ENCODE measurements at places on chromosomes 1 and 21.

DNA sequence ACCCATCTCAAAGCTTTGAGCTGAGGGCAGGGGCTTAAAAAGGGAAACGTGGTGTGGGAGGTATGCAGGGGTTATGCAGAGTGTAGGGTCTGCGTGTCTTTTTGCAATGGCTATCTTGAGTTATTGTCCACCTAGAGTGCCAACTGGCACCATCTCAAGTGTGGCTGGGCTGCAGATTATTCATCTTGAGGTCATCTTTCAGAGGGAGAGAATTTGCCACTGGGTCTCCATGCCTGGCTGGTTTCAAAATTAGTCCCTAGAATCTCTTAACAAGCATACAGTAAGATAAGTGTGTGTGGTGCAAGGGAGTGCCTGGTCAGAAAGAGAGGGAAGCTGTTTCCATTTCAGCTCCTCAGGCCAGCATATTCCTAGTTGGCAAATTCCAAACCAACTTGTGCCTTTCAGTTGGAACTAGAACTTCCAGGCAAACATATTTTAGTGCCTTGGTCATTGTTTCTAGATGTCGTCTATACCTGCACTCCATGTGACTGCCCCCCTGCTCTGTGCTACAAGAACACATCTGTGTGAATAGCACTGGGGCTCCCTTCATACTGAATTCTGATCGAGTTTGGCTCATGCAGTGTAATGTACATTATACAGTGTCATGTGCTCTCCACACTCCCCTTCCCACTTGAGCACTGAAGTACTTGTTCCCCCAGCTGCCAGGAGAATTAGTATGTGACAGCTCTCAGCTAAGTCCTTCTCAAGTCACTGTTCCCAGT is 5.0 kb upstream of the OR2T8 start:
- no peak for DNase-seq

DNA sequence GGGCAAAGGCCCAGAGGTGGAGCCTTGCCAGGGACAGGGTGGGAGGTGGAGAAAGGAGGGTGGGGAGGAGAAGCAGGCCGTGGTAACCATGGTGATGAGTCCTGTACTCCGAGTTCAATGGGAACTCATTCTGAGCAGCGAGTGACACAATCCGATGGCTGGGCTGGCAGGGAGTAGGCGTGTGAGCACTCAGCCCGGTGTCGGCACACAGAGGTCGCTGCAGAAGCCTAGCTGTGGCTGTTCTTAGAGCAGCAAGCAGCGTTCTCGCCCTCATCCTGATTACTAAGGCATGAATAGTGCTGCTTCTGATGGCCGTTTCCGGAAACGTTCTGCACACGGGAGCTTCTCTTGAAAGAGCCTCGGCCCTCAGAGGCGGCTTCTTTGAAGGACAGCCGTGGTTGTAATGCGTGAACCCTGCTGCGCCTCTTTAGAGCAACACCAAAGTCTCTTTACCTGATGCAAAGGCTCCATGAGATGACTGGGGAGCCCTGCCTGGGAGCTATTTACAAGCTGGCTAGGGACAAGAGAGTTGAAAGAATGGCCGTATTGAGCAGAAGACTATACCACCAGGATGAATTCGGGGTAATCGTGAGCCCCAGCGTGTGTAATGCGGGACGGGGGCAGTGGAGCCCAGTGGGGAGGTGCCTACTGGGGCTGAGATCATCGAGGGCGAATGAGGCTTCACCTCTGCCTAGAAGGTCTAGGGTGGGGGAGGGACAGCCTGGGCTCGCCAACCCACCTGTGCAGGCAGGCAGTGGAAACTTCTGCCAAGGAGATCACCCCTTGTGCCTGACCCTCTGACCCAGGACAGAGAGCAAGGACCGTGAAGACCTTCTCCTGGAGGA is 72.8 kb upstream of the PAX7 start:
- peak; percentile 56 for DNase-seq

DNA sequence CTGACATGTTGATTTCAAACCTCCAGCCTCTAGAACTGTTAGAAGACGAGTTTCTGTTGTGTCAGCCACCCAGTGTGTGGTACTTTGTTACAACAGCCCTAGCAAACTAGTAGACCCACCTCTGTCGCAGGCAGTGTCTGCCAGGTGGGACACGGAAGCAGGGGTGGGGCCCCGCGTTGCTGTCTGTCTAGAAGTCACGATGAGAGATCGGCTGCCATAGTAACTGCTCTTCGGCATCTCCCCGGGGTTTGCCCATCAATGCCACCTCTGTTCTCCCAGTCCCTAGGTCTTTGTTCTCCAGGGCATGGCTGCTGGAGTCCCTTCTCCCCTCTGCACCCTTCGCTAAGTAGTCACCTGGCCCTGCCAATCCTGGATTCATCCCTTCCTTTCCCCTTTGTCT is 15.2 kb upstream of the CLSTN1 start:
- no peak for DNase-seq

GRCh38 chr1:218317061-218317460 is 28.1 kb upstream of the TGFB2 start:
- no peak for DNase-seq

GRCh38 chr21:28908351-28908750 is 84.3 kb downstream of the LTN1 start:
- DNase-seq = no peak

DNA sequence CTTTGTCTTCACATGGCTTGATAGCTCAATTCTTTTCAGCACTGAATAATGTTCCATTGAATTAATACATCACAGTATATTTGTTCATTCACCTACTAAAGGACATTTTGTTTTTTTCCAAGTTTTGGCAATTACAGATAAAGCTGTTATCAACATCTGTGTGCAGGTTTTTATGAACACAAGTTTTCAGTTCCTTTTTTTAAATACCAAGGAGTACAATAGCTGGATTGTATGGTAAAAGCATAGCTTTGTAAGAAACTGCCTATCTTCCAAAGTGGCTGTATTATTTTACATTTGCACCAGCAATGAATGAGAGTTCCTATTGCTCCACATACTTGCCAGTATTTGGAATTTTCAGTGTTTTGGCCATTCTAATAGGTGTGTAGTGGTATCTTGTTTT is 4.8 kb upstream of the MCOLN2 start:
- DNase-seq = no peak

DNA sequence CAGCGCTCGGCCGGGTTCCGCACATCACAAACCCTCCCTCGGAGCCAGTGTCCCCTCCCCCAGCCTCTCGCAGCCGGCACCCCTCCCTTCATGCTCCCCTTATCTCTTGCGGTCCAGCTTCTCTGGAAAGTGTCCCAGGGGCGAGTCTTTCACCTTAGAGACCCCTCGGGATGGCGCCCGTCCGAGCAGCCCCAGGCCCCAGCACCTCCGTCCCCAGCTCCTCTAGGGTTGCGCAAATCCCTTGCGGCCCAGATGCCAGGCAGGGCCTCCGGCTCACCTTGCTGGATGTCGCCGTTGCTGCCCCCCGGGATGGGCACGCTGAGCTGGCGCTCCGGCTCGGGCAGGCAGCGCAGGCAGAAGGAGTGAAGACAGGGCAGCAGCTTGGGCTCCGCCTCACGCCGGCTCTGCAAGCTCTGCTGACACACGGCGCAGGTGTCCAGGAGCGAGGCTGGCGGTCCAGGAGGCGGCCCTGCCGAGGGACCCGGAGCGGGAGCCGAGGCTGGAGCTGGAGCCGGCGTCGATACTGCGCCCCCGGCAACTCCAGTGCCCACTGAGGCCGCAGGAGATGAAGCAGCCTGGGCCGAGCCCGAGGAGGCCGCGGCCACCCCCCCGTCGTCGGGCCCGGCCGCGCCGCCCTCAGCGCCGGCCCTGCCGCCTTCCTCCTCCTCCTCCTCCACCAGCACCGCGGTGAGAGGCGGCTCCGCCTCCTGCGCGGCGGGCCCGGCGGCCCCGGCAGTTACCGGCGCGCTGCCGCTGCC is 550 bp downstream of the TRIM33 start:
- peak; percentile 59 for DNase-seq

- DNase-seq = no peak
Observed at GRCh38 chr1:64743954-64744491, 852 bp upstream of the RAVER2 start.

DNA sequence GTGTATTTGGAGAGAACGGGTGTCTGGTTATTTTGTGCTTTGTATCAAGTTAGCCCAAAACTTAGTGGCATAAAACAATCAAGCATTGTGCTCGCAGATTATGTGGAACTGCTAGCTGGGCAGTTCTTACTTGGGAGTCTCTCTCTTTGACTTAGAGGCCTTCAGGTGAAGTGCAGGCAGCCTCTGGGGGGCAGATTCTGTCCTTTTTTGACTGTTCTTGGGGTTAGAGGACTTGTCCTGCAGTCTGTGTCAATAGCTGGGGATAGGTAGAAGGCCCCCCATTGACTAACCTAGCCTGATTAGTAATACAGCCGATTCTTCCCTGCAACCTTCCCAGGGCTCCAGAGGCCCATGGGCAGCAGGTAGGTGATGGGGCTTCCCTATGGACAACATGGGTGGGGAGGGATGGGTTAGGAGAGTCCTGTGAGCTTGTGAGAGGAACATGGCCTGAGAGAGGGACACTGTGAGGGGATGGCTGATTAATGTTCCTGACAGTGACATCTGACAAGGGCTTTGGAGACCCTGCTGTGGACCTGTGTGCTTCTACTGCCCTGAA is 37.2 kb upstream of the ACOT11 start:
- DNase-seq = no peak

DNA sequence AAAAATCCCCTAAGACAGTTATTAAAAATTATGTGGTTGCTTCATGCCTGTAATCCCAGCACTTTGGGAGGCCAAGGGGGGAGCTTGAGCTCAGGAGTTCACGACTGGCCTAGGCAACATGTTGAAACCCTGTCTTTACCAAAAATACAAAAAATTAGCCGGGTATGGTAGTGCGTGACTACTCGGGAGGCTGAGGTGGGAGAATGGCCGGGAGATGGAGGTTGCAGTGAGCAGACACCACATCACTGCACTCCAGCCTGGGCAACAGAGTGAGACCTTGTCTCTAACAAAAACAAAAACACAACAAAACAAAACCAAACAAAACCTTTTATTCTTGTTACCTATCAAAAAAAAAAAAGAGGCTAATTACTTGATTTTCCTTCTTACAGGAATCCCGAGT is 2.1 kb downstream of the ELK4 start:
- DNase-seq = peak; percentile 36

DNA sequence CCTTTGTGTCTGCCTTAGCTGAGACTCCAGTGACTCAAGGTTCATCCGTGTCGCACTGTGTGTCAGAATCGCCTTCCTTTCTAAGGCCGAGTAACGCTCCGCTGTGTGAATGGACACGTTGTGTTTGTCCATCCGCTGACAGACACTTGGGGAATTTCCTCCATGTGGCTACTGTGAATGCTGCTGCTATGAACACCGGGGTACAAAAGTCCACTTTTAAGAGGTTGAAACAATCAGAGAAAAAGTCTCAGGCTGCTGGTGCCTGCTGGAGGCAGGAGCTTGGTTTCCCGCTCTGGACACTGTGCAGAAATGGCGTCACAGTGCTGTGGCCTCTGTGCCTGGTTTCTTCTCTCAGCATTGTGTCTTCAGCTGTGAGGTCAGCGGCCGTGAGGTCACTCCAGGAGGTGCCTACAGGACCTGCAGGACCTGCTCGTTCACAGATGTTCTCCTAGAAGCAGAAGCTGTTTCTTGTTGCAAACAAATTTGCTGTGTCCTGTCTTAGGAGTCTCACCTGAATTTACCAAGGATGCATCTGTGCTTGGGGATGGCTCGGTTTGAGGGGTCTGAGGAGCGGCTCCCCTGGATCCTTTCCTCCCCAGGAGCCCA is 34.2 kb downstream of the KRTAP10-1 start:
- no peak for DNase-seq

DNA sequence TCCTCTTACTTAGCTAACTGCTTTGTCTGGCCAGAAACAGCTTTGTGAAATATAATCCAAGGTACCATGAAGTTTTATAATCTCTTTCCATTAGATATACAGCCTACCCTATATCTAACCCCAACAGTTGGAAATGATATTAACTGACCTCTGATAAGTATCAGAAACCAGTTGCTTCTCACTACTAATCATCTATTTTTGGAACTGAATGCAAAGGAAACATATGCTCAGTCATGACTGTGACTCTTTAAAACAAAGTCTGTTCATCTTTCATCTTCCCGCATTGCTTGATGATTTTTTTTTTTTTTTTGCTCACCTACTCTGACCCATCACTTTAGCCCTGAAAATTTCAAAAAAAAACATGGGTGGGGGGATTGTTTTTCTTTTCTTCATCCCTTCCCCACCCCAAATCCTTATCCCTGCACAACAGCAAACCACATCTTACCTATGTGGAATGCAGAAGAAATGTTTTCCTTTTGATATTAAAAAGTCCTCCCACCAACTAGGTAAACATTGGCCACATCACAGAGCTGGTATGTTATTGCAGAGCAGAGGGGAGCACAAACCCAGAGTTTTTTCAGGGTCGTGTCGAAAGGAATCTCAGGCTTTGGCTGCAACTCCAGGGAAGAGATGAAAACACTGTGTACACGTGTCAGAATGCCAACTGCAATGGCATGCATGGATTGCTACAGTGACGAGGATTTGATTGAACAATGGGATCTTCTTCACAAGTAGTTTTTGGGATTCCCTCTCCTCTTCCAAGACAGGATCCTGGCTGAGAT is 137.3 kb downstream of the SLC30A10 start:
- no peak for DNase-seq

- no peak for DNase-seq
Observed at GRCh38 chr1:209652121-209652735, at the start of gene LAMB3. TSS of gene LAMB3 (minus strand) at chr1:209652425. CDS start at chr1:209650944, 1,481 bp downstream.

DNA sequence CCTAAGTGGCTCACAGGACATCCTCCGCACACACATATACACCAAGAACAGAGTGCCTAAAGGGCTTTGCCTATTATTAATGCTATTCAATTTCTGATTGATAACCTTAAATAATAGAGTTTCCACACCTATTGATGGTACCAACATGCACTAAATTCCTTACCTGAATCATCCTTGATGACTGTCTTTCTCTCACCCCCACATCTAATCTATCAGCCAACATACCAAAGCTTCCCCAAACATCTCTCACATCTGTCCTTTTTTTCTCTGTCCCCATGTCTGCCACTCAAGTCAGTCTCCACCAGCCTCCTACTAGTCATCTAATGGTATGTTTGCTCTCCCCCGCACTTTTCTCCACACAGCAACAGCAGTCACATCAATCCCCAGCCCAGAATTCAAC is 174.4 kb downstream of the DSCAM start:
- no peak for DNase-seq

DNA sequence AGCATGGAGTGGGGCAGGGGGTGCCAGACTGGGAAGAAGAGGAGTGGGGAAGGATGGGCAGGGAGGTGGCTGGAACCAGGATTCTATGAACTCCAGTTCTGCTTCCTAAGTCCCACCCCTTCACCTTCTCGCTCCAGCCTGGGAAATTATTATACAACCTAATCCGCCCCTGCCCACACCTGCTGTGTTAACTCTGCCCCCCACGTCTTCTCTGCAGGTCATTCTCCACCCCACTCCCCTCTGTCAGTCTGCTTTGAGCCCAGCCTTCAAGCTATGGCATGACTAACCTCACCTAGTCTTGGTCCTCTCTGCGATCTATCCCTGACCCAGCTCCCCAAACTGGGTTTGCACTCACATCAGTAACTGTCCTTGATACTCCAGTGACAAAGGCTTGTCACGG is 46.0 kb upstream of the GOLT1A start:
- no peak for DNase-seq

GRCh38 chr1:73144311-73144710 is 862.0 kb upstream of the NEGR1 start:
- no peak for DNase-seq

GRCh38 chr1:1020000-1020404 is at the start of gene AGRN:
TSS of gene AGRN (plus strand) at chr1:1020120. CDS start at chr1:1020173, 53 bp downstream.
- DNase-seq = no peak

All from stimulated activated CD8-positive, alpha-beta memory T cell treated with anti-CD3 and anti-CD28 coated beads, Interleukin-4, amount 100 ng/mL, for 48 hours (primary cell).